ENCODE measurements at places on chromosomes 7 and 10.

DNA sequence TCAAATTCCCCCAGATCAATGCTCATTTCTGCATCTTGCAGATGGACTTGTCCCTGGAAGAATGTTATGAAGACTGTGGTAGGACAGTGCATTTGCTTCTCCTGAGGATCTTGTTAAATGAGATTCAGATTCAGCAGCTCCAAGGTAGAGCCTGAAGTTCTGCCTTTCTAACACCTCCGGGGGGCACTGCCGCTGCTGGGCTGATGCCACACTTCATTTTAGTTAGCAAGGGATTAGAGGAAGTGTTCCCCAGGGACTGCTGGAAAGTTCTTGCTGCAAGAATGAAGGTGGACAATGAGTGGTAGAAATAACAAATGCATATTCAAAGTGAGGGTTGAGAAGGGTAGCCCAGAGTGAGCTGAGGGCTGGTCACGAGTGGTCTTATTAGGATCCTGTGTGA, 434.3 kb upstream of the AKR1E2 start:
- DNase-seq, result no peak

DNA sequence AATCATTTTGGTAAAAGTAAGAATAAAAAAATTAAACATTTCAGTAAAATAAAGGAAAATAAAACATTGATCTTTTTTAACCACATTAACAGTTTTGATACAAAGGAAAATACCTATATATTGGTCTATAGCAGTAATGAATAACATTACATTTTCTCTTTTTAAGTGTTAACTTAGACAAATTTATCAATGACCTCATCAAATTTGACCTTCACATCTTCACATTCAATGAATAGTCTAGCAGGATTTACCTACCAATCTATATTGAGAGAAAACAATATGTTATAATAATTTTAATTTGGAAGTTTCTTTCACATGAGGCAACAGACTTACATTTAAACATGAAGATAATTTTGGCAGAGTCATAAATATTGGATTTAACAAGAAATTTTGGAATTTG, 17.9 kb upstream of the UBE2D1 start:
- no peak for DNase-seq

DNA sequence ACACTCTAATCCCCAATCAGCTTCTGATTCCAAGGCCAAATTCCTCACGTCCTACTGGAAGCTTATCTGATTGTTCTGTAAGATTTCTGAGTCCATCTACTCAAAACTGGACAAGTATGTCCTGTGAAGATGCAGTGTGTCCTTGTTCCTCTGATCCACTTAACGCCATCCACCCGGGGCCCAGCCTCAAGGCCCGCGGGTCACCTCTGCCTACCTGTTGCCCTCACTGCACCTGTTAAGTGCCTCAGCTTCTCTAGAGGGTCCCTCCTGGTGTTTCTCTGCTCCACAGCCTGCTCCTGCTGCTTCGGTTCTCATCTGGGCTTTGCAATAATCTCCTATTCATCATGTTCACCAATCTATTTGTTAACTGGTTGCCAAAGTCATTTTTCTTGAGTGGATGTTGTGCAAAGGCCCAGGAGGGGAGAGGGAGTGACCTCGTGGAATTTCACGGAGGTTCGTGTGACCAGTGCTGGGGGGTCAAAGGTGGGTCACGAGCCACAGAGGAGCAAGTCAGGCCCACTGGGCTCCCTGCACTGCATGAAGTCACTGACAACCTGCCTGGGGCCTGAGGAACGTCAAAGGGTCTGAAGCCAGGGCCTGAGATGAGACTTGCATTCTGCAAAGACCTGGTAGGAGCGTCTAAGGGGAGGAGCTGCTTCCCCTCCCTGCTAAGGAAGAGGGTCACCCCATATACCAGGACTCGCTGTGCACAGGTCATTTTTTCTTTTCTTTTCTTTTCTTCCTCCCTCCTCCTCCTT, 338.1 kb downstream of the WDR37 start:
- DNase-seq, result no peak

GRCh38 chr7:83976302-83976701, 218.3 kb downstream of the SEMA3A start:
- DNase-seq, result no peak

GRCh38 chr7:149071641-149072437, 18.7 kb downstream of the ZNF786 start:
- peak; percentile 85 for DNase-seq

DNA sequence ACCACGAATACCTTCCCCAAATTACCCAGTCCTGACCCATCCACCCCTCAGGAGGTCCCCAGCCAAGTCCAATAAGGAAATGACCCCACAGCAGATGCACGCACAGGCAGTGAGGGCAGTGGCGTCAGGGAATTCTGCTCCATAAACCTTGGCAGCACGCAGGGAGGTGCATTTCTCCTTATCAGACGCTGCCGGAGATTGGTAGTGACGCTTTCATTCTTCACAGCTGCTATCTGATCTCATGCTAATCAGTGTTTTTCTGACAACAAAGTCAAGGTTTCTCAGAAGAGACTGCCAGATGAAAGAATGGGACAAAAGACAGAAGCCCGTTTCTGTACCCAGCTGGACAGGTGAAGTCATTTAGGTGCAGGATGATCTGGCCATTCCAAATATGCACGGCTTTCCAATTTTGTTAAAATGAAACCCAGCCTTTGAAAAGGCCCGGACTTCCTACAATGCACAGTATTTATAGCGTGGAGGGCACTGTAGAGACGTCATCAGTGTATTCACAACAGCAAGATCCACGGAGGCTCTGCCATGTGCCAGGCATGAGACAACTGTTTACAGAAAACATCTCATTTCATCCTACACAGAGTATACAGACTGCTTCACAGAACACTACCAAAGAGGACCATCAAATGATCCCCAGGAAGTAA, 35.3 kb downstream of the DIP2C start:
- DNase-seq, result no peak

DNA sequence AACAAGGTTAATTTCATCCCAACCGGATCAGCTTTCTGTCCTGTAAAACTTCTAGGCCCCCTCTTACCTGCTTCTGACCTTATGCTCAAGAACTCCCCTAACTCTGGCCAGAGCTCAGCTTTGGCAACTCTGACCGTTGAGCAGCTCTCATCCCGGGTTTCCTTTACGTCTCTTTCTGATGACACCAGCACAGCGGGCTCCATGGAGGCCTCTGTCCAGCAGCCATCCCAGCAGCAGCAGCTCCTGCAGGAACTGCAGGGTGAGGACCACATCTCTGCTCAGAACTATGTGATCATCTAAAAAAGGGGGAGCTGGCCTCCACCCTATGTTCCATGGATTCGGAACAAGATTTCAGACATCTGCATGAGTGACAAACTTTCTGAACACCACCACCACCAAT, 117.6 kb downstream of the GLCCI1 start:
- no peak for DNase-seq

Data from CMK (cell line).